WTC11 (cell line): ENCODE measurements at places on chromosomes 3 and 15.

DNA sequence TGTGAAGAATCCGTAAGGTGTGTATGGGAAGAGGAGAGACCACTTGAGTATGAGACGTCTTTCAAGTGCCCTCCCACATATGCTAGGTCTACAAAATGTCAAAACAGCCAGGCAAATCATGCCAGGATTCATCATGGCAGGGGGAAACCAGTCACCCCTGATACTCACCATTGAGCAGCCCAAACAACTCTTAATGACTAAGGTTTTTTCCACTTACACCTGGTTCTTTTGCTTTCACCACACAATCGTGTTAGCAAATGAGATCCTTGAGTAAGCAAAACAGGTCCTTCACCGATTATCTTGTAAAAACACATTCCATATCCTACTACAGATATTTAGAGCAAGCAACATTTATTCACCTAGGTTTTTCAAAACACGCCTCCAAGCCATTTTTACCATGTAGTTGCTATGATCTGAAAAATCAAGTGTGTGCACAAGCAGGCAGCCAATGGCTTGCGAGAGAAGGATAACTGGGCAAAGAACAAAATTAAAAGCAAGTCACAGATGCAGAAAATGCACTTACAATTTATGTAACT lies 177.5 kb upstream of the LPP start:
- DNase-seq = no peak

DNA sequence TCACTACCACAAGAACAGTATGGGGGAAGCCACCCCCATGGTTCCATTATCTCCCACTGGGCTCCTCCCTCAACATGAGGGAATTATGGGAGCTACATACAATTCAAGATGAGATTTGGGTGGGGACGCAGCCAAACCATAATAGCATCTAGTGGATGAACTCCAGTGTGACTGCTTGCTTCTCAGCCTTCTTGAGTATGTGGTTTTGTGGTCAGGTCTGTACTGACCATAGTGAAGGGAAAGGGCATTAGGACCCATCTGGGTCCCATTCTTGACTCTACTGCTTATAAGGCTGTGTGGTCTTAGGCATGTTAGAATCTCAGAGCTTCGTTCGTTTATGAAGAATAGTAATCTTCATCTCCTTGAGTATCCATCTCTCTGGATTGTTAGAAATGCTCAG lies 81.4 kb downstream of the CGNL1 start:
- DNase-seq = no peak

GRCh38 chr3:188867691-188868265 lies 304.0 kb upstream of the TPRG1 start:
- no peak for DNase-seq

DNA sequence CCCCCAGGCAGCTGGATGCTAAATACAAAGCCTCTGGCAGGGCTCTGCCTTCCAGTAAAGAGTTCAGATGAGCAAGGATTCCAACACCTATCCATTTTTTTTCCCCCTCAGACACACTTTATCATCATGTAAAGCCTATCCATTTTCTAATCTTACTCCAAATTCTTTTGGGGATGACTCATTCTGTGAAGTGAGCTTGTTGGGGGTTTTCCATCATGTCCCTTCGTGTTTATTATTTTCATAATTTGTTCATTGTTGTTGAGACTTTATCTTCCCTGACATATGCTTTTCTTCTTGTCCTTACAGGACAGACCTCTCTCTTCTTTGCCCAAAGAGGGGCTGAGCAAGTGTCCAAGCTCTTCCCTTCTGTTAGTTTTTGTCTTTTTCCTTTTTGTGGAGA lies 34.7 kb upstream of the SH3BP5 start:
- no peak for DNase-seq

- DNase-seq = no peak
Observed at GRCh38 chr3:42246091-42246490, 19.9 kb downstream of the CCK start.

DNA sequence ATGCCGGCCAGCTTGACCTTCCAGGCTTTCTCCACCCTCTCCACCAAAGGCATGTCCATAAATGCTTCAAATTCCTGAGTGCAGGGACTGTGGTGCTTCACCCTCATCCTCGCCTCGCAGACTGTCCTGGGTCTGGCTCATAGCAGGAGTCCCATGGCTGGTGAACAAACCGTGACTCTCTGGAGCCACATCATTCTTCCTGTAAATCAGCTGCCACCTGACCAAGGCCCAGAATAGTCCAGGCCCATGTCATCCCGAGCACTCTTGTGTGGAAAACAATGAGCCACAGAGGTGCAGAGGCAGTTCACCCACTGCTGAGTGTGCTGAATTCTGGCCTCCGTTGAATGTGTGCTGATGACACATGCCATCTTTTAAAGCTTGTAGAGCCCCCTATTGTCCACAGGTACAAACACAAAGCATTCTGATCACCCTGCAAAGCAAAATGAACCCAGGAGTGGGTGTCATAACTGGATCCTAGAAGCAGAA lies 68.6 kb downstream of the ABHD5 start:
- DNase-seq = peak; percentile 15
